Stimulated activated CD4-positive, alpha-beta T cell treated with anti-CD3 and anti-CD28 coated beads, Interleukin-15, amount 100 ng/mL, for 1 hour (primary cell): ENCODE measurements at places on chromosomes 11 and 22.

DNA sequence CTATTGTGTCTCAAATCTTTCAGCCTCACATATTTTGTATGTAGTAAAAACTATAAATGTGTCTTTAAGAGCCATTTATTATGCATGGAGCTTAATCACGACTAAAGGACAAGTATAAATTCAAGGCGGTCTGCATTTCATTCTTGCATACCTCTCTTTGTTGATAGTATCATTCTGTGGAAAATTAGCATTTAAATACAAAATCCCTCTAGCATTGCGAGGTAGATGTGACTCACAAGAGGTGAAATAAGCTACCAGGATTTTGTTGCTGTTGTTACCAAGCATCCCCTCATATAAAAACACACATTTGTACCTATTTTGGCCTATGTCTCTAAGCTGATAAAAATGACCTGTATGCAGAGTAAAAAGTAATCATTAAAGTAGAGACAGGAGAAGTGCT is 537.4 kb upstream of the LUZP2 start:
- no peak for DNase-seq

GRCh38 chr22:44063462-44064371 is 39.6 kb downstream of the PARVB start:
- DNase-seq = no peak

DNA sequence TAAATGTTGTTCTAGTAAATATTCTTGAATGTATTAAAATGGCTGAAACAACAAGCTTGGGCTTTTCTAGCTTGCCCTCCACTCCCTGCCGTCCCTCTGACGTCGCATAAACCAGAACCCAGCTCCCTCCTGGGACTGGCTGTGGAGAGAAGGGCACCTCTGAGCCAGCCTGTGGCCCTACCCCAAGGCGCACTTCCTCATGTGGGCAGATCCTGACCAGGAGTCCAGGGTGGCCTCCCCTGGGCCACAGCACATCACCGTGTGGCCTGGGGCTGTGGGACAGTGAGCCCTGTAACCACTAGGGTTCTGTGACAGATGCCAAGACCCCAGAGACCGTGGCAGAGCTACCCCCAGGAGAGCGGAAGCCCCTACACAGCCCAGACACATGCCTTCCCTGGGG is 10.2 kb upstream of the ADORA2A start:
- no peak for DNase-seq

GRCh38 chr22:49671331-49672013 is 156.2 kb downstream of the BRD1 start:
- DNase-seq = no peak

DNA sequence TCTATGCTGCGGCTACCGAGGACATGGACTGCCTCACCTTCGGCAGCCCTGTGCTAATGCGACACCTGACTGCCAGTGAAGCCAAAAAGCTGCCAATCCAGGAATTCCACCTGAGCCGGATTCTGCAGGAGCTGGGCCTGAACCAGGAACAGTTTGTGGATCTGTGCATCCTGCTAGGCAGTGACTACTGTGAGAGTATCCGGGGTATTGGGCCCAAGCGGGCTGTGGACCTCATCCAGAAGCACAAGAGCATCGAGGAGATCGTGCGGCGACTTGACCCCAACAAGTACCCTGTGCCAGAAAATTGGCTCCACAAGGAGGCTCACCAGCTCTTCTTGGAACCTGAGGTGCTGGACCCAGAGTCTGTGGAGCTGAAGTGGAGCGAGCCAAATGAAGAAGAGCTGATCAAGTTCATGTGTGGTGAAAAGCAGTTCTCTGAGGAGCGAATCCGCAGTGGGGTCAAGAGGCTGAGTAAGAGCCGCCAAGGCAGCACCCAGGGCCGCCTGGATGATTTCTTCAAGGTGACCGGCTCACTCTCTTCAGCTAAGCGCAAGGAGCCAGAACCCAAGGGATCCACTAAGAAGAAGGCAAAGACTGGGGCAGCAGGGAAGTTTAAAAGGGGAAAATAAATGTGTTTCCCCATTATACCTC is 3.3 kb downstream of the FEN1 start:
- DNase-seq = no peak

DNA sequence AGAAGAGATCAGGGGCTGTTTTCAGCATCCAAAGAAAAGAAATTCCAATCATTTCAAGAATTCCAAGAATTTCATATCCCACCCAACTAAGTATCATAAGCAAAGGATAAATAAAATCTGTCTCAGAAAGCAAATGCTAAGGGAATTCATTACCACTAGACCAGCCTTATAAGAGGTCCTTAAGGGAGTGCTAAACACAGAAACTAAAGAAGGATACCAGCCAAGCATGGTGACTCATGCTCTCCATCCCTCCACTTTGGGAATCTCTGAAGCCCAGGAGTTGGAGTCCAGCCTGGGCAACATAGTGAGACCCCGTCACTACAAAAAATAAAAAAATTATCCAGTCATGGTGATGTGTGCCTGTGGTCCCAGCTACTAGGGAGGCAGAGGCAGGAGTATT is 17.8 kb downstream of the FADD start:
- no peak for DNase-seq

DNA sequence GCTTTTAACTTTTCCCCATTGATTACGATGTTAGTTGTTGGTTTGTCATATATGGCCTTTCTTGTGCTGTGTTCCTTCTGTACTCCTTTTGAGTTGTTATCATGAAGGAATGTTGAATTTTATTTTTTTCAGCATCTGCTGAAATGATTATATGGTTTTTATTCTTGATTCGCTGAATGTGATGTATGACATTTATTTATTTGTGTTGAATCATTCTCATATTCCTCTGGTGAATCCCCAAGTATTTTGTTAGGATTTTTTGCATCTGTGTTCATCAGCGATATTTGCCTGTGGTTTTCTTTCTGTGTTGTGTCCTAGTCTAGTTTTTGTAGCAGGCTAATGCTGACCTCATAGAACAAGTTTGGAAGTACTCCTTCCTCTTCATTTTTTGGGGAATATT is 78.2 kb downstream of the GGT1 start:
- no peak for DNase-seq

- no peak for DNase-seq
Measured at GRCh38 chr11:102408339-102408738, 44.2 kb downstream of the TMEM123 start.

- no peak for DNase-seq
Measured at GRCh38 chr11:17753153-17753552, 18.6 kb downstream of the KCNC1 start.

DNA sequence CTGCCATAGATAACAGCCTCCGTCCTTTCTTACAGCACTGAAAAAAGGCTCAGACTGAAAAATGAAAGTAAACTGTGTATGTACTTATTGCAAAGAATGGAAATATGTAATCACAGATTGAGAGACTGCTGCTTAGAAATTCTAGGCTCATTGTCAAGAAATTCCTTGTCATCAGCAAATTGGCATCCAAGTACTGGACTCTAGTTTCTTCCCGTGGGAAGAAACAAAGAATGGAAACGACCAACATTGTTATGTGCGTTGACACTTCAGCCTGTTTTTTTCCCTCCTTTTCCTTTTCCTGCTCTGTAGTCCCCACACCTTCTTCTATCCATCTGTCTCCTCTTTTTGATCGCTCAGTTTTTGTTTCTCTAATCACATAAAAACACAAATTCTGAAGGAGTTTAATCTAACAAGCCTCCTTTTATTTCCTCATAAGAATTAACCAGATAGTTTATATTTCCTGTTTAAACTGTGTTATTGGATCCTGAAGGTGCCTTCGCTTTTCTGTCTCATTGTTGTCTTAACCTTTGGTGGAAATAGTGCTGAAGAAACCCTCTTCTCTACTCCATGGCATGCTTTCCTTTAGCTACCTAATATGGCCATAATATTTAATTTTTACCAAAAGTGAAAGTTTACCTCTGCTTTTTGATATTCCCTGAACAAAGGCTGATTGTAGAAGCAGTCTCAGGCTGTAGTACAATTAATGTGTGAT is 20.0 kb upstream of the CASP12 start:
- DNase-seq = no peak

DNA sequence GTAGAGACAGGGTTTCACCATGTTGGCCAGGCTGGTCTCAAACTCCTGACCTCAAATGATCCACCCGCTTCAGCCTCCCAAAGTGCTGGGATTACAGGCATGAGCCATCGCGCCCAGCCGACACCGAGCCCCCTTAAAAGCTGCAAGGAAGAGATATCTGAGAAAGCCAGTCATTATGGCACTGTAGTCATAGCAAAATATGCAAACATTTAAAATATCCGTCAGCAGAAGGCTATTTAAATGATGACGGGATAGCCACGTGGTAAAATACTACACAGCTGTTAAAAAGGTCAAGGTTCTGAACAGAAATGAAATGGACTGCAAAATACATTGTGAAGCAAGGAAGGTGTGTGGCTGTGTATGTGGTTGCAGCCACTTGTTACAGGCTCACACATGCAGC is 6.4 kb upstream of the CCDC88B start:
- DNase-seq = no peak

GRCh38 chr11:134236834-134237556 is 12.5 kb downstream of the VPS26B start:
- DNase-seq = no peak

GRCh38 chr11:8581300-8581699 is 12.7 kb downstream of the STK33 start:
- no peak for DNase-seq

DNA sequence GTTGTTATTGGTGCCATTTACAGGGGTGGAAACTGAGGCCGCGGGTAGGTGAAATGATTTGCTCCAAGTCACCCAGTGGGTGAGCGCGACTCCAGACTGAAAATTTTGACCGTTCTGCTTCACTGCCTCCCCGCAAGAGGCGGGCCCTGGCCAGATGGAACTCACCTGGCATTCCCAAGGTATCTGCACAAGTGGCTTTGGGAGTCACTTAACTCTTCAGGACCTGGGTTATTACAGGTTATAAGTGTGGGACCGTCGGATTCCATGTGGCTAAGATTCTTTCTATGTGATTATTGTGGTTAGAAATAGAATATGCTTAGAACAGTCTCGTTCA is 598 bp downstream of the CABIN1 start:
- no peak for DNase-seq

DNA sequence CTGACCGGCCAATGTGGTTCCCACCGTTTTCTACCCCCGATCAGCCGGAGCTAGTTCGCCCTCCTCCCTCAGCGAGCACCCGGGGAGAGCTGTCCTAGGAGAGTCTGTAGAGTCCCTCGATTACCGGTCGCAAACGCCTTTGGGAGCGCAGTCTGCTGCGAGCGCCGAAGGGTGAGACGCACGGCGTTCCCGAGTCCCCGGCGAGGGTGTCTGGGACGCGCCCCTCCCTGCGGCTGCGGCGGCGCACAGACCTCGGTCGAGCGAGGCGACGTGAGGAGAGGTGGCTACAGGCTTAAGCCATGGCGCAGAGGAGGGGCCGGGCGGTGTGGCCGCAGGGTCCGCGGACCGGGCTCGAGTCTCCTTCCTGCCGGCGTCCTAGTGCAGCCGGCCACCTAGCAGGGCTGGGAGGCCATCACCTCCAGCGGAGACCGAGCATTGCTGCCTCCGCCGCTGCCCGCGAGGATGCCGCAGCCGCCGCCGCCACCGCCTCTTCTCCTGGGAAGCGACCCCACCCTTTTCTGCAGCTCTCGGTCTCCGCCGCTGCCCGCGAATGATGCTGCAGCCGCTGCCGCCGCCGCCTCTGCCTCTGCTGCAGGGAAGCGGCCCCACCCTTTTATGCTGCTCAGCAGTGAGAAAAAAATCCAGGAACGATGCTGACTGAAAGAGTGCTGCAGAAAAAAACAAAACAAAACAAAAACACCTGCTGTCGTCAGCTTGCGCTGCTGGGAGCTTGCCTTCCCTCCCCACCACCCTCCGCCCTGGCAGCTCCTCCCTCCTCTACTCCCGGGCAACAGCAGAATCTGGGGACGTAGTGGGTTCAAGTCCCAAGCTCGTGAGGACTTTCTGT is at the start of gene MAP6:
MAP6 (minus strand) TSS at position 588 of the 847 bp plus-strand sequence. CDS start 669 bp downstream, outside the sequence.
- no peak for DNase-seq

DNA sequence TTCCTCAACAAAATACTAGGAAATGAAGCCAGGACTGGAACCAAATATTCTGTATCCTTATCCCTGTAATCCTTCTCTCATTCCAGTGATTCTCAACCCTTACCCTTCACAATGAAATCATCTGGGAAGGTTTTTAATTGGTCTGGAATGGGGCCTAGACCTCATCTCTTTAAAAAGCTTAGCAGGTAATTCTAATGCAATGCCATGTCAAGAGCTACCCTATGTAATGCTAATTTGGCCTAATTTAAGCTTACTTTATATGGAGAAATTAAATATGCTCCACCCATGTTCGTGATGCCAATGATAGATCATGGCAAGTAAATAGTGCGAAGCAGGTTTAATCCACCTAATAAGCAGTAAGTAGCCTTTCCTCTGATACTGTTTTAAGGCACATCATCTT is 101.7 kb downstream of the SGSM3 start:
- no peak for DNase-seq

DNA sequence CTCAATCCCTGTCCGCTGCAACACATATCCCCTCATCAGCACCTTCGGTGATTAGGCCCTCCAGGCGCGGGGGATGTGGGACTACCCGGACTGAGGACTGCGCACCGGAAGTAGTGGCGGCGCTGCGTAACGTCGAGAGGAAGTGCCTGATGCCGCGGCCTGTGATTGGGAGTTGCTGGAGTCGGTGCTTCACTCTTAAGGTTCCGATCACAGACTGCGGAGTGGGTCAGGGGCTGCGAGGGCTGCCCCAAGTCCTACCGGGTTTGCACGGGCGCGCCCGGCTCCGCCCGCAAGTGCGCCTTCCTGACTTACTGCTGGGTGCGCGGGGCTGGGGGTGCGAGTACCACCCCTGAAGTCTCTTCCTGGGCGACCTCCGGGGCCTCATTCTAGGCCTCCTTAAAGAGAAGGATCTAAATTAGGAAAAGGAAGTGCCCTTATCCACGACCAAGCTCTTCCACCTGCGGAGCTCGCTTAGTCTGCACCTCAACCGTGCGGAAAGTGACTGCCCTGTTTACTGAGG is at the start of gene ALKBH3:
ALKBH3 (plus strand) TSS at position 192 of the 520 bp plus-strand sequence. CDS start 1,822 bp downstream, outside the sequence.
- DNase-seq = peak; percentile 80

DNA sequence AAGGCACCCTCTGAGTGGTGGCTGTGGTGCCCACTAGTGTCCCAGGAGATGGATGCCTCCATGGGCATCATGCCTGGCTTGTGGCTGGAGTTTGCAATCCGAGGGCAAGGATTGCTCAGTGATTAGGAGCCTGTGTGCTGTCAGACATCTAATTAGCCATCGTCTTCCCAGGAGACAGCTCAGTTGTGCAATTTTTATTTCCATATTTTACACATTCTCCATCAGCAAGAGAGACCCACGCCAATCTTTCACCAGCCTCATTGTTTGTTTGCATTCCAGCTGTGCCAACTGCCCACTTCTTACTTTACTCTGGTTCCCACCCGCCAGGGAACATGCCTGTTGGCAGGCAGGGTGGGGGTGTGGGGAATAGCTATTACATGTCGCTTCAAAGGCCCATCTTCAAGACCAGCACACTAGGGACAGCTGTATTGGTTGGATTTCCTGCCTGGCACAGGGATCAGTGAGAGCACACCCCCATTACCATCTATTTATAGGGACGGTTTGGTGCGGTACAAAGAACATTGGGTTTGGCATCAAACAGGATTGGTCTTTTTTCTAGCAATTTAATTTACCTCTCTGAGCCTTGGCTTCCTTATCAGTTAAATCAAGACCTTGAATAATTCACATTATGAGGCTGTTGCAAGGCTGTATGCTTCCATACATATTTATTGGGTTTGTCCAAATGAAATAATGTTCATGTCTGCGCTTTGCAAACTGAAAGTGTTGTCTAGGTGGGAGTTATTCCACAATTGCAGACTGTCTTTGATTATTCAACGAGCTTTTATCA is 80.7 kb upstream of the NAV2 start:
- DNase-seq = no peak
